Astrocyte of the hippocampus (primary cell): ENCODE measurements at places on chromosomes 7 and 10.

DNA sequence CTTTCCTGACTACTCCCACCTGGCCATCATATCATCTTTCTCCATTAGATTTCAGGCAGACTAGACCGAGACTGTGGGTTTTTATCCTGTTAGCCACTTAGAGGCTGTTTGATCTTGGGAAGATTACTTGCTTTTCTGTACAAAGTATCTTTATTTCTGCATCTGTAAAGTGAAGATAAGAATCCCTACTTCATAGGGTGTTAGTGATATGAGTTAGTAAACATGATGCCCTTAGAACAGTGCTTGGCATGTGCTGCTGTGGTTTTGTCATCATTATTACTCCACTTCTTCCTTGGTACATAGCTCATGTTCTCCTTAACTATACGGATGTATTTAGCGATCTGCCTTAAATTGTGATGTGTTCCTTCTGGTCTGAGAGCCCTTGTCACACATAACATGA, 165.2 kb downstream of the AUTS2 start:
- DNase-seq: no peak

DNA sequence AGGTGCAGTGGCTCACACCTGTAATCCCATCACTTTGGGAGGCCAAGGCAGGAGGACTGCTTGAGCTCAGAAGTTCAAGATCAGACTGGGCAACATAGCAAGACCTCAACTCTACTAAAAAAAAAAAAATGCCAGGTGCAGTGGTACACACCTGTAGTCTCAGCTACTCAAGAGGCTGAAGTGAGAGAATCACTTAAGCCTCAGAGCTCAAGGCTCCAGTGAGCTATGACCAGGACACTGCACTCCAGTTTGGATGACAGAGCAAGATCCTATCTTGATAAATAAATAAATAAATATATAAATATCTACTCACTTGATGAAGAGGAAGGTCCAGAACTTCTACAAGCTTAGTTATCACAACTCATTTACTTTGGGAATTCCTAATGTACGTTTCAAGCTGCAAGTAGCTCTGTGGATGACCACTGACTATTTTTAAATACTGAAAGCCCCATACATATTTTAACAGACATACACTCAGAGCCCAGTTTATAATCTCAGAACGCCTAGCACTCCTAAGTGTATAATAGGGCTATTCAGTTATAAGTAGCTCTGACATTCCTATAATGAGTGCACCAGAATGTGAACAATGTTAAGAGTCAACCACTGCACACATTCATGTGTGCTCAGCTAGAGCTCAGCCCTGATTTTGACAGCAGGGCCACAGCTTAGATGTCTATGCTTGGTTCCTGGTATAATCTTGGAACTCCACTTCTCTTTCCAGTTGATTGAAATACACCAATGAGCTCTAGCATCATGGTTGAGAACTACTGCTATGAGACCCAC, 119.1 kb downstream of the CUBN start:
- peak; percentile 72 for DNase-seq

DNA sequence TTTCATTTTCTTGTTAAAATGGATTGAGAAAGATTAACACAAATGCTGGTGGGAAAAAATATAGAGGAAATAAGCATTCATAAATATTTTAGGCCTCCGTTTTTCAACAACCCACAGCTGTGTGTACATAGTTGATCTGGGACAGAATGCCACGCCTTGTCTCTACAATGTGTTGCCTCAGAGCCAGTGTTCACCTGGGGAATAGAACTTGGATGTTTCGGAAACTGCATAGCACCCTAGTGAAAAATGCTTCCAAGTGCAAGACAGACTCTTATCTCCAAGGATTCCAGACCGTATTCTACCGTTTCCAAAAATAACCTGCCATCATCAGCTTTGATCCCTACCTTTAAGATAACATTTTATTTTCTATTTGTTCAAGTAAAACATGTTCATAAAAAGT, 260.9 kb downstream of the SDK1 start:
- no peak for DNase-seq

GRCh38 chr7:22845221-22845834, 22.7 kb upstream of the TOMM7 start:
- DNase-seq: peak; percentile 84

DNA sequence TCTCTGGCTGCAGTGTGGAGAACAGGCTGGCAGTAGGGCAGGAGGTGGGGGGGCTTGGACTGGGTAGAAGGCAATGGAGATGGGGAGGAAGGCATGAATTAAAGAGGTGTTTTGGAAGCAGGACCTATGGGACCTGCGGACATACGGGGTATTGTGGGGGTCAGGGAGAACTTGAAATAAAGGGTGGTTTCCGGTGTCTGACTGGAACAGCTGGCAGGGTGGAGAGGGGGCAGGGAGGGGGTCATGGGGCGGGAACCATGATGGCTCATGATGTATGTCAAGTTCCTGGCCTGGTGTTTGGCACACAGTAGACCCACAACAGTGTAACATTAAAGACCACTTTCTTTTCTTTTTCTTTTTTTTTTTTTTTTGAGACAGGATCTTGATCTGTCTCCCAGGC, 5.5 kb downstream of the LHPP start:
- DNase-seq: no peak

GRCh38 chr7:29385214-29385814, 178.3 kb upstream of the PRR15 start:
- DNase-seq: no peak

DNA sequence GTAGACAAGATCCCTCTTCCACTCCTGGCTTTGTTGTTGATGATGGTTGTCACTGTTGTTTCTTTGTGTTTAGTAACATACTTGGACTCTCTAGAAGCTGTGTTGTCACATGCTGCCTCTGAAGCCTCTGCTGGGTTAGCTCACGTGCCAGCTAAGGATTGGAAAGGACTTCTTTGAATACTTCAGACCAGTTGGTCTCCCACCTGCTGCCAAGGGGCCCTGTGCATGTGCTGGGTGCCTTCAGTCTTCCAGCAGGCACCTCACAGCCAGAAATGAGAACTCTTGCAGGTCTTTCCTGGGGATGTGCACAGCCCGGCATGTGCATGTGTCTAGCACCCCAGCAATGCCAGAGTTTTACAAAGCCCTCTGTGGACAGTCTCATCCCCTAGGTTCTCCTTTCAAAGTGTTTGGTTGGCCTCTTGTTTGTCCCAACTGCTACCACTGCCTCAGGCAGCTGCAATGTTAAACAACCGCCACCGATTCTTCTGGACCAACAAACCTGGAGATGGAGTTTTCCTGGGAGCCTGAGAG, 21.7 kb upstream of the NCAPG2 start:
- DNase-seq: no peak

DNA sequence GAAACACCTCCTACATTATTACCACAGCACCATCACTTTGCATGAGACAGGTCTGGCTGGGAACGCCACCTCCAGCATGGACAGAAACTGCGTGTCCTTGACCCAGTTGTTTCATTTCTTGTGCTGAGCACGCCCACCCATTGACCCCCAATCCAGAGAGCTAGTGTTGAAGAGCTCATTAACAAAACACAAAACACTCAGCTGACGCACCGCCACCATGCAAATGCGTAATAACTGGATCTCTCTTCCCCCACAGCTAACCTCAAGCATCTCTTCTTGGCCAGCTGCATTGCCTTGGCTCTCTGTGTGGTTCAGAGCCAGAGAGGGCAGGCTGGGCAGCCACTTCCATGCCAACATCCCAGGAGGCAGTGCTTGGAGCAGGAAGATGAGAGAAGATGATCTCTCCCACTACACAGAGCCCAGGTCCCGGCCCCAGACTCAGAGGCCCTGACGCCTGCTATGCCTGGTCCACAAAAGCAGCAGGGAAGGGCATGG, 173.5 kb downstream of the PLXNA4 start:
- peak; percentile 94 for DNase-seq

GRCh38 chr10:101162677-101163076, 31.6 kb downstream of the TLX1 start:
- no peak for DNase-seq

- no peak for DNase-seq
These were observed 43.9 kb upstream of the SRGN start for GRCh38 chr10:69043931-69044531.

- DNase-seq: no peak
These were observed 31.6 kb downstream of the ASZ1 start for GRCh38 chr7:117395743-117396142.

GRCh38 chr10:19048489-19048888, at the start of gene MALRD1:
Gene MALRD1 (plus strand): TSS chr10:19048801. CDS start chr10:19048939, 138 bp downstream.
- no peak for DNase-seq

- no peak for DNase-seq
These were observed 58.4 kb upstream of the FGL2 start for GRCh38 chr7:77258014-77258413.
